T-cell (primary cell): ENCODE measurements at places on chromosomes 13 and 19.

GRCh38 chr19:9839415-9839814 lies 4.3 kb downstream of the PIN1 start:
- DNase-seq: no peak

DNA sequence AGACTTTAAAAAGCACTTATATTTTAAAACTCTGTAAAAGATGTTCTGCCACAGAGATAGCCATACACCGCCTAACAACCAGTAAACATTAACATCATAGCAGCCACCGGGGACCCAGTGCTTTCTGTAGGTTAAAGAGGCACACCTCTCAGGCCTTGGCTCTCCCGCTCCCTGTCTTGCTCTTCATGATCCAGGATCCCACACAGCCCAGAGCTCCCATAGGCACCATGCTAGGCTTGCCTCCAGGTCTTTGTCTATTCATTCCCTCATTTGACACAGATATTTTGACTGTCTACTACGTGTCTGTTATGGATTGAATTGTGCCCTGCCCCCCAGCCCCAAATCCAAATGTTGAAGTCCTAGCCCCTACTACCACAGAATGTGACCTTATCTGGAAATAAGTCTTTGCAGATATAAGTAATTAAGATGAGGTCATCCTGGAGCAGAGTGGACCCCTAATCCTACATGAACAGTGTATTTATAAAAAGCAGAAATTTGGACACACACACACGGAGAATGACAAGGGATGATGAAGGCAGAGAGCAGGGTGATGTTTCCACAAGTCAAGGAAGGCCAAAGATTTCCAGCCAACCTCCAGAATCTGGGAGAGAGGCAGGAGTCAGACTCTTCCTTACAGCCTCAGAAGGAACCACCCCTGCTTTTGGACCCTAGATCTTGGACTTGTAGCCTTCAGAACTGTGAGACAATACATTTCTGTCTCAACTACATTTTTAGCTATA lies 272.6 kb downstream of the DNAJC15 start:
- DNase-seq: no peak

DNA sequence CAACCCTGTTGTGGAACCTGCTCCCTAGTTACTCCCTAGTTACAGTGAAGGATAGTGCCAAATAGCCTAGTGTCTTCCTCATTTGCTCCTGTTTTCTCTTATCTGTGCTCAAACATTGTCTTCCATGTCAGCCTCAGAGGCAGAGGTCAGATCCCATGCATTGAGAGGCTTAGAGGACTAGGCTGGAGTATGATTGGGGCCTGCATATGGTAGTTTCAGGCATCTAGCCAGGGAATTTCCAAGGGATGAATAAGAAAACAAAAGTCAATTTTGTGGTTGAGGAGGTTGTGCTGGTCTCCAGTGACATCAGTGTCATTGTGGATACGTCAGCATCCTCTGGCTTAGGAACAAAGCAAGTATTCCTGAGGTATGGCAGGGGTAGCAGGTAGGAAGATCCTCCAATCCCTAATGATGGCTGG lies 9.4 kb downstream of the ZNF546 start:
- DNase-seq: no peak

- DNase-seq: peak; percentile 63
Measured at GRCh38 chr13:29958476-29958875, 108.1 kb upstream of the UBL3 start.

- DNase-seq: no peak
Measured at GRCh38 chr13:36217456-36217855, 3.1 kb upstream of the SOHLH2 start.

DNA sequence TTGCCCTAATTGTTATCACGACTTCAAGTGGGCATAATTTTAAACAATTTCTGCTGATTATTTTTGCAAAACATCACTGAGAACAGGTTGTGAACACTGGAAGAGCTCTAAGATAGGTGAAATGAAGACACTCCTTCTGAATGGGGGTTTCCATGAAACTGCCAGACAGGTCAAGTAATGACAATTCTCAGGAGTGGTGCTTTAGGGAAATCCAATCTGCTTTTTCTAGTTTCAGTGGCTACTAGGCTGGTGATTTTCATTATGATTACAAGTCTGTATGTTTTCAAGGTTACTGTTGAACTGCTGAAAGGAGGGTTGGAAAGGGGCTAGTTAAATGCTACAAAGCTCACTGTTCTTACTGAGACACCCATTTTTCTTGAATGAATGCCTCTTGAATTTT lies 1724.2 kb downstream of the PCDH9 start:
- no peak for DNase-seq

GRCh38 chr13:34345258-34345965 lies 527.5 kb downstream of the RFC3 start:
- no peak for DNase-seq

DNA sequence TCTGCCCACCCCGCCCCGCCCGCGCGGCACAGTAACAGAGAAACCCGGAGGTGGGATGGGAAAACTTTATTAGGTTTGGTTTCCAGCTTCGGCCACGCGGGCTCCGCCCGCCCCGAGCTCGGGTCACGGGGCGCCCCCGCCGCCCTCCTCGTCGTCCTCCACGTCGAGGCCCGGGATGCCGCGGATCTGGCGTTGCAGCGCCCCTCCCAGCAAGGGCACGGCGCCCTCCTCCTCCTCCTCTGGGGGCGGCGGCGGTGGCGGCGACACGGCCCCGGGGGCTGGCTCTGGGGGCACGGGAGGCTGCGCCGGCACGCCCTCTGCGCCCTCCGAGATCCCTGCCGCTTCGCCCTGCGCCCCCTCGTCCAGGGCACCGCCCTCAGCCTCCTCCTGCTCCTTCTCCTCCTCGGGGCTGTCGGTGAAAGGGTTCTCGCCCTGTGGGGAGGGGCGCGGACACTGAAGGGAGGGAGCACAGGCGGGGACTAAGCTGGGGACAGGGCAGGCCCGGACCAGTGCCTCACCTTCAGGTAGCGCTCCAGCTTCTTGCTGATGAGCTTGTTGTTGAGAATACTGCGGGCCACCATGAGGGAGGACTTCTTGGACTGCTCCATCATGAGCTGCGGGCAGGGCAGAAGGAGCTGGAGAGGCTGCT lies 536 bp upstream of the AKAP8 start:
- DNase-seq: no peak

- DNase-seq: no peak
Measured at GRCh38 chr19:46076951-46077814, 36.4 kb upstream of the IGFL4 start.

GRCh38 chr13:75754936-75755335 lies 118.8 kb downstream of the LMO7 start:
- DNase-seq: no peak

- DNase-seq: no peak
Measured at GRCh38 chr13:111913761-111914140, 153.2 kb upstream of the SOX1 start.

GRCh38 chr13:51834581-51835171 lies 10.3 kb downstream of the TMEM272 start:
- DNase-seq: no peak

DNA sequence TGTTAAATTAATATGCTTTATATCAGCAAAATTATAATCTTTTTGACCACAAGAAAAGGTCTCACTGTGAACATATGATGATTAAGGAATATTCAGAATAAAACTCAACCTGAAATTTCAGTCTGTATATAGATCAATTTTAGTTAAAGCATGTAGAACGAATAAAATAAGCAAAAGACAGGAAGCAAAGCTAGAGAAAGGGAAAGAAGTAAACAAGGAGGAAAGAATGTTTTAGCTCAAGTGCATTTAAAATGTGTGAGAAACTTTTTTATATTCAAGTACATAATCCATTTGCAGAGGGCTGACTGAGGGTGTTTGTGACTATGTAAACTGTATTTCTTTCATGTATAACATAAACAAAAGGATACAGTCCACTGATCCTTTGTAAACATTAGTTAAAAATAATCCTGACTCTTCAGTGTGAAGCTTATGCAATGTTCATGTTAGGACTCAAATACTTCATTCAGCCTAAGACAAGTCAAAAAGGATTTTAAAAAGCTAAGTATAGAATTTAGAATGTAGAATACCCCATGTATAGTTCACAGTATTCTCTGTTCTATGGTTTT lies 472.1 kb downstream of the DIAPH3 start:
- DNase-seq: no peak

- no peak for DNase-seq
Measured at GRCh38 chr19:31135841-31136240, 213.4 kb downstream of the TSHZ3 start.

DNA sequence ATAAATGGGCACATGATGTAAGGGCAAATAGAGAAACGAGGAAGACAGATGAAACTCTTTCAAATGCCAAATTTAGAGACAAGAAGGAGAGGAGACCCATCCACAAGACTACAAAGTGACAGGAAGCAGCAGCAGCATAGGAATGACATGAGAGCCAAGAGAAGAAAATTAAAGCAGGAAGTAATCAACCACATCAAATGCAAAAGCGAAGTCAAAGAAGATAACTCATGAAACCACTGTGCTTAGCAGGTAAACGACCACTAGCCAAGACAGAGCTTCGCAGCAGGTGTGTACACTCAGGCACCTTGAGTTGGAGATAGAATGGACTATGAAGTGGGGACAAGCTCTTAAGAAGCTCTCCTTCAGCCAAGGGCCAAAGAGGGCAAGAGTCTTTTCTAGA lies 64.1 kb downstream of the KLF12 start:
- DNase-seq: no peak

- DNase-seq: no peak
Measured at GRCh38 chr13:21309542-21310172, 133.2 kb downstream of the MRPL57 start.

GRCh38 chr19:44072543-44073401 lies 813 bp downstream of the ZNF284 start:
- DNase-seq: no peak

DNA sequence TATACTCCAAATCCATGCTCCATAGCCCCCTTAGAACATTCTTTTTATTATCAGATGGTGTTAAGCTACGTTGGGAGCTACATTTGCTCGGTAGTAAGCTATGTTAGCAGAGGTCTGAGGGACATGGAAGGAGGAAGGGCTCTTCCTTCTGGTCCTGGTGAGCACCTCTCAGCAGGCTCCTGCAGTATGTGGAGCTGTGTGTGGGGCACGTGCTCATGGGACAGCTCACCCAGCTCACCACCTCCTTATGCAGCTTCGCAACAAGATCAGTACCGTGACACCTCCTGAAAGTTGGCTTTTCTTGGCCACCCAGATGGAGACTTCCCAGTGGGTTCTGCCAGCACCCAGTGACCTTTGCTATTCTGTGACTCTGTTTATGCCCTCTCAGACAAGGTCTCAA lies 400.5 kb upstream of the SLC10A2 start:
- DNase-seq: no peak

- no peak for DNase-seq
Measured at GRCh38 chr13:30846311-30846710, 59.8 kb upstream of the MEDAG start.

DNA sequence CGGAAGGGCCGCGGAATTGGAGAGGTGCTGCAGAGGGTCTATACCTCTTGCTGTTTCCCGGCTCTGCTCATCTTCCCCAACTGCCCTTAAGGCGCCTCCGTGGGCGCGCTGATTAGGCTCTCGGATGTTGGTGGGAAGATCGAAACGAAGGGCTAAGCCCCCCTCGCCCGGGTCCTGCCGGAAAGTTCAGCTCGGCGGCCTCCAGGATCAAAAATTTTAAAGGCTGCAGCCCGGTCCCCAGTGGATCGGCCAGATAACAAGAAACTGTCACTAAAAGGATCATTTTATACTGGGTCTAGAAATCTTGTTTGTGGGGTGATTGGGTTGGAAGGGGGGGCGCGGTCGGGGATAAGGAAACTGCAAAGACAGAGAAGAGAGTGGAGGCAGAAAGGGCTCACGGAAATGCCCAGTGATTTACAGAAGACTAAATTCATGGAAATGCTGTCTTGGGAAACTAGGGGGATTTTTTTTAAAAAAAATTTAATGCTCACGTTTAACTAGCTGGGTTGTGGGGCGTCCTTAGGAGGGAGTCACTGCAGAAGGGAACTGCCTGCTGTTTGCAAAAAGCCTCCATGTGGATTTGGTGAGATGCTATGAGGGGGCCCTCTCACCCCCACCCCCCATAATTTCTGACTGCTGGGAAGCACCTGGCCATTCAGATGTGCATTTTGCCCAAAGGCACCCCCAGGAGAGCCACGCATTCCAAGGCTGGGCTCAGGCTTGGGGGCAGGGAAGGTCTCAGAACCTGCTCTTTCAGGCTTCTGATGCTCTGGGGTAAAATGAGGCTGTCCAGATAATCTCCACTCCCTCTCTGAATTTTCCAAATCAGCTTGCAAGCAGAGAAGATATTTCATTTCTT lies 7.7 kb downstream of the CDX2 start:
- DNase-seq: no peak

- DNase-seq: no peak
Measured at GRCh38 chr13:109919715-109920375, 133.5 kb upstream of the IRS2 start.

GRCh38 chr13:80475718-80476117 lies 134.8 kb upstream of the SPRY2 start:
- no peak for DNase-seq

GRCh38 chr13:96898646-96899254 lies 95.5 kb downstream of the OXGR1 start:
- DNase-seq: no peak

DNA sequence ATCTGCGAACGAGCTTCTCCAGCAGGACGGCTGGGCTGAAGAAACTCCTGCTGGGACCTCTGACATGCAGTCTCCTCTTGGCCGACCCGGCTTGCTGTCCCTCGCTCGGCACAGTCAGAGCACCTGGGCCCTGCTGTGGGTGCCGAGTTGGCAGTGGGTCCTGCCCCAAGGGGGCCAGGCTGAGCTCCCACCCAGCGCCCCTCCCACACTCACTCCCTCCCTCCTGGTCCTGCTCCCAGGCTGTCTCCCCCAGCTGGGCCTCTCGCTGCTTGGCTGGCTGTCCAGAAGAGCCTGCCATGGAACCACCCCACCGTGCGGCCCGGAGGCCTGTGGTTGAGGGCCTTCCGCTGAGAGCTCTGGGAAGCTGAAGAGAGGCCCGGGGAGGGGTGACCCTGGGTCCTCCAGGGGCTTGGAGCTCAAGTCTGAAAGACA lies 6.0 kb downstream of the AKT2 start:
- DNase-seq: no peak

DNA sequence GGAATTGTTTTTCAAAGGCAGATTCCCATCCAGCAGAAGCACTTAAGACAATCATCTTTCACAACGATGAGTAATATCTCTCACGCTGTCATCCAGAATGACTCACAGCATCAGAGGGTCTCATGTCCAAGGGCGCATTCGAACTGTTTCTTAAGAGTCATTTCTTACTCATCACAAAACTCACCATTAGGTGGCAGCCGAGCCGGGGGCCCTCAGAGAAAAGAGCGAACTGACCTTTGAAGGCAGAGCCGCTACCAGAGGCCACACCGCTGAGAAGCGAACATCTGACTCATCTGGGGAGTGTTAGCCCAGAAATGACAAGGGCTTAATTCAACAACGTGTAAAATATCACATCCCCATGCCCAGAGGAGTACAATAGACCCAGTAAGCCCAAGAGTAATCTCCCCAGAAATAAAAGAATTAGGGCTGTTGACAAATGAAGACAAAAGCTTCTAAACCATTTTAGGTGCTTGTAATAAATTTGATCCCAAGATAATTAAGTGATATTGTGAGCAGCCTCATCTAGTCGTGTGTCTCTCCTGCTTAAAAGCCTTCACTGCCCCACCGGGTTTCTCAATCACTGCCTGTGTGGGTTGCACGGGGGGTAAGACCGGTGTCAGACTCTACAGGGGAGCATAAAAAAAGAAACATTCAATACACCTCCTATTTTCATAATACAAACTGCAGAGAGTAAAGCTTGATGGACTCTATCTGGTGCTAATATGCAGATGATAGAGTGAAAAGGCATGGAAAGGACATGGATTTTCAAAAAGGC lies 96.2 kb downstream of the CYSLTR2 start:
- no peak for DNase-seq

- no peak for DNase-seq
Measured at GRCh38 chr19:50488389-50489194, 11.9 kb upstream of the GARIN5A start.

GRCh38 chr19:15113245-15114152 lies 6.3 kb downstream of the SYDE1 start:
- no peak for DNase-seq

GRCh38 chr13:111398196-111398595 lies 77.8 kb downstream of the TEX29 start:
- DNase-seq: no peak
